Hair follicular keratinocyte (primary cell): ENCODE measurements at places on chromosomes 11 and 22. TPM values are rescaled to one million over a fixed set of nuclear protein-coding genes. Genes with fewer than 3 reads are reported as not detected.

The TTC28 gene
- 1.5 and 4.2 TPM in 2 replicates for total RNA-seq

The HORMAD2 gene
- total RNA-seq: not detected in 2 replicates

The CRYBA4 gene
- not detected in 2 replicates for total RNA-seq

The TCF20 gene
- total RNA-seq: 46.1 and 48.0 TPM in 2 replicates

The FGF4 gene
- total RNA-seq: not detected in 2 replicates

The GGT5 gene
- total RNA-seq: 0.30 TPM in 1 of 2 replicates, not detected in the other

The IGF2 gene
- total RNA-seq: 1.0 TPM in 1 of 2 replicates, not detected in the other

The DGAT2 gene
- total RNA-seq: 2.3 and 2.4 TPM in 2 replicates

The PTPRCAP gene
- total RNA-seq: 0.78 and 1.4 TPM in 2 replicates

The NXPE4 gene
- total RNA-seq: not detected in 2 replicates

The OR9Q1 gene
- total RNA-seq: not detected in 2 replicates

The OR8K5 gene
- not detected in 2 replicates for total RNA-seq

The CABP4 gene
- total RNA-seq: not detected in 2 replicates

The SYT13 gene
- total RNA-seq: not detected in 2 replicates
